Endothelial cell of umbilical vein (primary cell): ENCODE measurements at places on chromosomes 1 and 21.

DNA sequence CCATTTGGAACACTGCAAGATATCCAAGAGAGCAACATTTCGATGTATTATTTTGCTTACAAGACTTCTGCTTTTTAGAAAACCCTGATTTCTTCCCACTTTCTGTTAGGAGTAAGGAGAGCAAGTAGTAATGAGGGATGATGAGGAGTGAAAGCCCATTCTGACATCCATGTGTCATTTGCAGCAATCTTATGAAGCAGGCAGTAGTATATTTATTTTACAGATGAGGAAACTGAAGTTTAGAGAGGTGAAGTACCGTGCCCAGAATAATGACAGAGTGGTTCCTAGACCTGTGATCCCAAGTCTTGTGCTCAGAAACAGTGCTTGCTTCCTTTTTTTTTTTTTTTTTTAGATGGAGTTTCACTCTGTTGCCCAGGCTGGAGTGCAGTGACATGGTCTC, 7.1 kb upstream of the ZSCAN20 start:
- H3K27me3 ChIP-seq = no peaks in the 10 kb centered on the region
- H3K27ac ChIP-seq = no peak overlapping the region
- DNase-seq = no peak
- H3K36me3 ChIP-seq = no peaks in the 10 kb centered on the region

GRCh38 chr1:109620401-109620791, 759 bp downstream of the AMPD2 start:
- no peaks in the 10 kb centered on the region for H3K27me3 ChIP-seq
- H3K36me3 ChIP-seq = no peaks in the 10 kb centered on the region
- H3K27ac ChIP-seq = peak overlapping the region; percentile 97

DNA sequence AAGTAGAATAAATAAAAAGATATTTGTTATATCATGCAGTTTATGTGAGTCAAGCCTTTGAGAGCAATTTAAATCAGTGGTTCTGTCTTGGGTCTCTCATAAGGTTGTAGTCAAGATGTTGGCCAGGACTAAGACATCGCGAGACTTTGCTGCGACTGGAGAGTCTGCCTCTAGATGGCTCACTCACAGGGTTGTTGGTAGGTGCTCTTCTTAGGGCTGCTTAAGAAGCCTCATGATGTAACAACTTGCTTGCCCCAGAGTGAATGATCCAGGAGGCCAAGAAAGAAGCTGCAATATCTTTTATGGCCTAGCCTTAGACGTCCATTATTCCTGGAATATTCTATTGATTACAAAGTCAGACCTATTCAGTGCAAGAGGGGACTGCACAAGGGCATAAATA, 73.1 kb upstream of the CACHD1 start:
- H3K4me1 ChIP-seq = no peaks in the 10 kb centered on the region
- H3K4me3 ChIP-seq = no peak overlapping the region
- no peak for DNase-seq
- no peaks in the 10 kb centered on the region for H3K27me3 ChIP-seq
- H3K27ac ChIP-seq = no peak overlapping the region

GRCh38 chr21:35254006-35254764, 205.1 kb upstream of the RUNX1 start:
- H3K27me3 ChIP-seq = no peaks in the 10 kb centered on the region
- no peak for DNase-seq
- peaks cover 15% of the 10 kb centered on the region for H3K4me1 ChIP-seq
- H3K27ac ChIP-seq = no peak overlapping the region

DNA sequence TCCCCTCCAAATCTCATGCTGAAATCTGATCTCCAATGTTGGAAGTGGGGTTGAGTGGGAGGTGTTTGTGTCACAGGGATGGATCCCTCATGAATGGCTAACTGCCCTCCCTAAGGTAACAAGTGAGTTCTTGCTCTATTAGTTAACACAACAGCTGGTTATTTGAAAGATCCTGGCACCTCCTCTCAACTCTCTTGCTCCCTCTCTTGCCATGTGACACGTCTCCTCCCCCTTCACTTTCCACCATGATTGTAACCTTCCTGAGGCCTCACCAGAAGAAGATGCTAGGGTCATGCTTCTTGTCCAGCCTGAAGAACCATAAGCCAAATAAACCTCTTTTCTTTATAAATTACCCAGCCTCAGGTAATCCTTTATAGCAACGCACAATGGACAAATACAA, 28.5 kb downstream of the DENND2C start:
- no peaks in the 10 kb centered on the region for H3K4me1 ChIP-seq
- DNase-seq = no peak
- H3K27ac ChIP-seq = no peak overlapping the region
- no peak overlapping the region for H3K4me3 ChIP-seq

GRCh38 chr1:44707112-44707881, 23.7 kb downstream of the RNU5D-1 start:
- DNase-seq = peak; percentile 20
- no peak overlapping the region for H3K4me3 ChIP-seq
- H3K4me1 ChIP-seq = peaks cover 2% of the 10 kb centered on the region
- H3K27ac ChIP-seq = no peak overlapping the region
- peaks cover 2% of the 10 kb centered on the region for H3K27me3 ChIP-seq
- no peaks in the 10 kb centered on the region for H3K36me3 ChIP-seq

- no peak overlapping the region for H3K27ac ChIP-seq
- peaks cover 8% of the 10 kb centered on the region for H3K36me3 ChIP-seq
Measured at GRCh38 chr1:206465951-206466350, 4.3 kb upstream of the IKBKE start.

DNA sequence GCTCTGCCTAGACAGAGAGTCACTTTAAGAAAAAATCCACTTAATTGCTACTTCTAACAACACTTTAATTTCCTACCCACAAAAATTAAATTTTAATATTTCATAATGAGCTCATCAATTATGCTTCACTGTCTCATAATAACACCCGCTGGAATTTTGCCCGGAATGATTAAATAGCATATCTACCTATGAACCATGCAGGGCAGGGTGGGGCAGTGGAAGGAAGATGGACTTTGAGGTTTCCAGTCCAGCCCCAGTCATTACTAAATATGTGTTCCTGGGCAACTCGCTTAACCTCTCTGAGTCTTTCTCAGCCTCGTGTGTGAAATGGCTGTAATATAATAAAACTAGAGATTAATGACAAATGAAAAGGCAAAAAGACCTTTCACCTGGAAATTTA, 32.8 kb upstream of the SLC45A1 start:
- no peak overlapping the region for H3K27ac ChIP-seq
- no peak for DNase-seq
- no peaks in the 10 kb centered on the region for H3K4me1 ChIP-seq
- H3K27me3 ChIP-seq = no peaks in the 10 kb centered on the region
- H3K4me3 ChIP-seq = no peak overlapping the region

GRCh38 chr1:1082239-1082775, 8.2 kb upstream of the RNF223 start:
- H3K4me1 ChIP-seq = peaks cover 2% of the 10 kb centered on the region
- no peak overlapping the region for H3K27ac ChIP-seq
- H3K36me3 ChIP-seq = no peaks in the 10 kb centered on the region
- H3K27me3 ChIP-seq = no peaks in the 10 kb centered on the region

GRCh38 chr1:212495766-212496494, 63.2 kb downstream of the NENF start:
- no peaks in the 10 kb centered on the region for H3K4me1 ChIP-seq
- H3K27me3 ChIP-seq = peaks cover 18% of the 10 kb centered on the region
- H3K36me3 ChIP-seq = no peaks in the 10 kb centered on the region
- H3K27ac ChIP-seq = no peak overlapping the region
- no peak for DNase-seq
- no peak overlapping the region for H3K4me3 ChIP-seq

DNA sequence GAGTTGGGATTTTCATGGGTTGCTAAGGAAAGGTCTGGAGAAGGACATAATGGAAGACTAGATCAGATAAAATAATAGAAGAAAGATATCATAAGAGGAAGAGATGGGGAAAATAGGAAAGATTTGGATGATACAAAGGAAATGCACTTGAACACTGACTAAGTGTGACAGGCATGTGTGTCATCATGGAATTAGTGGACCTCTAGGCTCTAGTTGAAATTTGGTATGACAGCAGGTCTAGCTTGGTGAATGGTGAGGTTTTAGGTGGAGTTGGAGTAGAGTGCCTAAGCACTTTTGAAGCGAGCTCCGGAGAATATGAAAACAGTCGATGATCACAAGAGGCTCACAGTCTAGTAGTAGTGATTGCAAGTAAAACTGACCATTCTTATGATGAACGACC, 73.0 kb upstream of the PTGS2 start:
- no peak overlapping the region for H3K27ac ChIP-seq
- no peak for DNase-seq
- H3K36me3 ChIP-seq = no peaks in the 10 kb centered on the region
- H3K4me3 ChIP-seq = no peak overlapping the region
- no peaks in the 10 kb centered on the region for H3K27me3 ChIP-seq
- H3K4me1 ChIP-seq = no peaks in the 10 kb centered on the region

- peak; percentile 7 for DNase-seq
- H3K4me1 ChIP-seq = peaks cover 22% of the 10 kb centered on the region
- H3K27me3 ChIP-seq = no peaks in the 10 kb centered on the region
- H3K36me3 ChIP-seq = peaks cover 3% of the 10 kb centered on the region
- peak overlapping the region; percentile 90 for H3K4me3 ChIP-seq
- peak overlapping the region; percentile 1 for H3K27ac ChIP-seq
Measured at GRCh38 chr21:46227811-46228344, 696 bp downstream of the LSS start.

DNA sequence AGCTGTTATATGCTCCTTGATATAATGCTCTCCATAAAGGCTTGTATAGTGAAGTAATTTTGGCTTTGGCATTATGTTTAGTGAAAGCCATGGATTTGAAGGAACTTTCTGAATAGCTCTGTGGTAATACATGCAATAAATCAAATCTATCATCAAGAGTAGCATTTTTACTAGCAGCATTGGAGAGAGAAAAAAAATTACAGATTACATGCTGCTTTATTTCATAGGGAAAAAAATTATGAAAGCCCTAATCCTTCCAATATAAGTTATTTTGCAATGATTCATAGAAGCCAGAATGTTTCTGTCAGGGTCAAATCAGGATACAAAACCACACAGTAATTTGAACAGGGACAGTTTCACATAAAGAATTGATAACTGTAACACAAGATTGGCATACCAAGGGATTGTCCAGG, 250.0 kb downstream of the SPATA17 start:
- no peaks in the 10 kb centered on the region for H3K36me3 ChIP-seq
- H3K27me3 ChIP-seq = no peaks in the 10 kb centered on the region
- DNase-seq = no peak
- H3K4me1 ChIP-seq = no peaks in the 10 kb centered on the region

DNA sequence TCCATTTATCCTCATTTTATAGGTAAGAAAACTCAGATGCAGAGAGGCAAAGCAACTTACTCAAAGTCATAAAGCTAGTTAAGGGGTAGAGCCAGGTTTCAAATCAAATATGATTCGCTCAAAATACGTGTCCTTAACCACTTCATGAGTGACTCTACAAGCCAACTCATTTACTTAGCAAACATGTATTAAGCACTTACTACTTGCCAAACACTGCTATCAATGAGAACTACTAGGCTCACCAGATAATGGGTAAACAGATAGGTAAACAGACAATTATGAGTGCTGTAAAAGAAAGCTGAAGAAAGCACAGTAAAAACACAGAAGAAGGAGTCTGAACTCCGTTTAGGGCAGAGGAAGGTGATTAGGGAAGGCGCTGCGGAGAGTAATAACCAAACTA, 65.9 kb downstream of the WDR64 start:
- DNase-seq = no peak
- H3K27ac ChIP-seq = no peak overlapping the region
- no peaks in the 10 kb centered on the region for H3K36me3 ChIP-seq
- H3K4me1 ChIP-seq = no peaks in the 10 kb centered on the region
- no peak overlapping the region for H3K4me3 ChIP-seq

DNA sequence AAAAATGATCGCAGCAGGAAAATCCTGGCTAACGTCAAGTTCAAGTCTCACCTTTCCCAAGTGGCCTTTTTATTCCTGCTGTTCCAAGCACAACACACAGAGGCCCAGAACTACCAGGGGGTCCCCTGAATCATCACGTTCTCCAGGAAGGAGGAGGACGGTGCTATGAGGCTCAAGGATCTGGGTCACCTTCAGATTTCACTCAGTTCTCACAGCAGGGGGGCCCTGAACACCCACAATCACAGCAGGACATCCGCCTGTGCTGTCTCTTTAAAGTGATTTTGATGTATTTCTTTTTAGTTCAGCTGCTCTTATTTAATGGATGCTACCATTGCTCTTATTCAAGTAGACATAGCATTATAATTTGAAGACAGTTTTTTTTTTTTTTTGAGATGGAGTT, 173.4 kb downstream of the HUNK start:
- H3K27me3 ChIP-seq = no peaks in the 10 kb centered on the region
- H3K36me3 ChIP-seq = no peaks in the 10 kb centered on the region
- no peak for DNase-seq
- no peaks in the 10 kb centered on the region for H3K4me1 ChIP-seq

GRCh38 chr1:230548997-230549396, 93.3 kb upstream of the COG2 start:
- no peak for DNase-seq
- no peaks in the 10 kb centered on the region for H3K4me1 ChIP-seq
- H3K4me3 ChIP-seq = no peak overlapping the region

DNA sequence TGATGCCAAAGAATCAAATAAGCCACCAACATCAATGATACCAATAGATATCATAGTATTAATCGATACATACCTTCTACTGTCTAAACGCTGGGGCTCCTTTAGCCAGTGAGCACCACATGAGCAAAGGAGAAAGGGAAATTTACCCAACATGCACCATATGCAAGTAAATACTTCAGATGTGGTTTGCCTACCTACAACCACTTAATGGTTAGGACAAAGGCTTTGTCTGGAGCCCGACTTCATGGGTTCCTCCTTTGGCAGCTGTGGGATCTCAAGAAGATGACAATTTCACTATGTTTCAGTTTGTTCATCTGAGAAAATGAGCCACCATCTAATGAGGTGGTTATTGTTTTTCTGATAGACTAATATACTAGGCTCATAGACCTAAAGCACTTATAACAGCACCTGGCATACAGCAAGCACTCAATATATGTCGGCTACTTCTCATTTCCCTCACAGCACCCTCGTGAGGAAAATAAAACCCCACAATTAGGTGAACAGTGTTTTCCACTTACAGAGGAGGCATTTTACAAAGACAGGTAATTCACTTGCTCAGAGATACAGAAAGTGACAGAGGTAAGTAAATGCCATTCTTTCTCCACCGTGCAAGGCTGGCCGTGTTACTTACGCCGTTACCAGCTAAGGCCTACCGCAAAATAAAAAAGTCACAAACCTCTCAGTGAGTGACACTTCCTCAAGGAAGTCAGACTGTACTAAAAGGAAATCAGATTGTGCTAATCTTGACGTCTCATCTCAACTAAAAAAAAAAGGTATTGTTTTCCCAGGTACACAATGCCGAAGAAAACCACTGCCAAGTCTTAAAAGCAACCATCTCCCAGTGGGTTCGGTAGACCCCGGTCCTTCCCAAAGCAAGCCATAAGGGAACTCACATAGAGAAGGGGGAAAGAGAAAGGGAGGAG, 1.6 kb downstream of the TTC13 start:
- no peaks in the 10 kb centered on the region for H3K36me3 ChIP-seq
- peaks cover 26% of the 10 kb centered on the region for H3K4me1 ChIP-seq
- peak overlapping the region; percentile 30 for H3K27ac ChIP-seq
- no peaks in the 10 kb centered on the region for H3K27me3 ChIP-seq
- H3K4me3 ChIP-seq = no peak overlapping the region

GRCh38 chr1:74995821-74996220, 138.4 kb upstream of the LHX8 start:
- no peaks in the 10 kb centered on the region for H3K4me1 ChIP-seq
- no peak for DNase-seq
- no peaks in the 10 kb centered on the region for H3K36me3 ChIP-seq
- H3K4me3 ChIP-seq = no peak overlapping the region
- no peak overlapping the region for H3K27ac ChIP-seq
